ENCODE measurements at places on chromosomes 2 and 18. TPM values are rescaled to one million over a fixed set of nuclear protein-coding genes. Genes with fewer than 3 reads are reported as not detected.

Gene C2orf80
- total RNA-seq, result not detected

Gene LRPPRC
- total RNA-seq, result 92.8 TPM

Gene ANKRD36
- 9.9 TPM for total RNA-seq

Gene CFAP221
- 1.8 TPM for total RNA-seq

Gene GALNT14
- total RNA-seq, result 47.3 TPM

Gene CCDC141
- total RNA-seq, result not detected

Gene STAT4
- total RNA-seq, result 1.1 TPM

Gene HOXD12
- not detected for total RNA-seq

Gene CRYGC
- not detected for total RNA-seq

Gene LYPD6
- 3.7 TPM for total RNA-seq

Gene SESTD1
- 17.9 TPM for total RNA-seq

Gene KIF5C
- total RNA-seq, result 7.0 TPM

Gene SP5
- total RNA-seq, result not detected

Gene UGT1A3
- total RNA-seq, result not detected

Gene AFG3L2
- total RNA-seq, result 50.2 TPM

Gene TEKT4
- not detected for total RNA-seq

Gene TDRD15
- not detected for total RNA-seq

Gene CNTNAP5
- total RNA-seq, result not detected

Gene SPDYA
- 0.34 TPM for total RNA-seq

Gene PLEK
- not detected for total RNA-seq

Gene TUBA4B
- not detected for total RNA-seq

Gene RGPD4
- total RNA-seq, result not detected

Gene SPR
- total RNA-seq, result 15.0 TPM

Gene TMEM37
- total RNA-seq, result not detected

Gene REEP1
- 0.48 TPM for total RNA-seq

Gene AGPS
- 50.7 TPM for total RNA-seq

Gene ACTG2
- total RNA-seq, result 0.27 TPM

Gene PAX3
- not detected for total RNA-seq

Gene FZD7
- total RNA-seq, result 14.5 TPM

Gene LHCGR
- not detected for total RNA-seq

Gene RFX8
- total RNA-seq, result 0.25 TPM

Gene NPPC
- total RNA-seq, result not detected

Gene BBS5
- 8.7 TPM for total RNA-seq

Gene ZC3H6
- 6.6 TPM for total RNA-seq

Gene GPR45
- total RNA-seq, result not detected

Gene SPHKAP
- 0.17 TPM for total RNA-seq

Gene SCN7A
- 0.34 TPM for total RNA-seq

Gene GRB14
- total RNA-seq, result 6.0 TPM

Gene ASB18
- not detected for total RNA-seq

Gene IL18RAP
- 0.07 TPM for total RNA-seq

Gene ZNF892
- total RNA-seq, result 6.7 TPM

Measured in kidney epithelial cell (primary cell).